HS-27A (cell line): ENCODE measurements at places on chromosomes 6 and 20.

- no peak for DNase-seq
These were observed 5.1 kb downstream of the BTN2A2 start for GRCh38 chr6:26388014-26388413.

GRCh38 chr6:11712760-11713159, 65.8 kb downstream of the ADTRP start:
- DNase-seq: no peak

GRCh38 chr6:129140526-129140925, 257.6 kb downstream of the LAMA2 start:
- DNase-seq: no peak

- no peak for DNase-seq
These were observed 13.3 kb upstream of the WTAP start for GRCh38 chr6:159713984-159714383.

- no peak for DNase-seq
These were observed 8.5 kb upstream of the REPS1 start for GRCh38 chr6:138996524-138996923.

DNA sequence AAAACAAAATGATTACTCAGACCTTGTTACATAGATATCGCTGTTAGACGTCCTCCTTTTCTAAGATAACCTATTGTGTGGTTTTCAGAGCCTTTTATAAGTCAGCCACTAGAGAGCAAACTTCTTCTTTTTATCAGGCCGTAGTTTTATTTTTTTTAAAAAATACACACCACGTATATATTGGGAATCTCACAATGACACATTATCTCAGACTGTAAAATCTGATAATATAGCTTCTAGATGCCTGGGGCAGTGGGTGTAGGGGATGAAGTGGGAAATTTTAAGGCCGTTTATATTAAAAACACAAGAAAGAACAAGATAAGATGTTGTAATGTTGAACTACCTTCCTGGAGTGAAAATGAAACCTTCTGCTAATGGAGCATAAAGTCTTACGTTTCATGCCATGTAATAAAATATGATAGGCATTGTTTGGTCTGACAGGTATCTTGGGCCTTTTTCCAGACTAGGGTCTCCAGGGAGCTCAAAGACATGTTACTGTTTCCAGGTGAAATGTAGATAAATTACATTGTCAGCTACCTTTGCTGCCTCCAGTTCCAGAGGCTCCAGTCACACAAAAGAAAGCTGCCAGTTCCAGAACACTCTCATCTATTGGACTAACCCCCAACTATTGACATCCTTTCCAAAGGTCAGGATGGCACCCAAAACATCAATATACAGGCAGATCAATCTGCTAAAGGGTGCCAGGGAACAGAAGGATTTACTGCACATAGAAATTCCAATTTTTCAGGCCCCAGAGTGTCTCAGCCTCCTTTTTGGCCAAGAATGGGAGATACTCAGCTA, 130.2 kb upstream of the AKIRIN2 start:
- DNase-seq: no peak

- DNase-seq: no peak
These were observed 26.2 kb downstream of the CTCFL start for GRCh38 chr20:57498425-57499400.

- DNase-seq: no peak
These were observed 29.4 kb downstream of the LAMA5 start for GRCh38 chr20:62337558-62338293.

DNA sequence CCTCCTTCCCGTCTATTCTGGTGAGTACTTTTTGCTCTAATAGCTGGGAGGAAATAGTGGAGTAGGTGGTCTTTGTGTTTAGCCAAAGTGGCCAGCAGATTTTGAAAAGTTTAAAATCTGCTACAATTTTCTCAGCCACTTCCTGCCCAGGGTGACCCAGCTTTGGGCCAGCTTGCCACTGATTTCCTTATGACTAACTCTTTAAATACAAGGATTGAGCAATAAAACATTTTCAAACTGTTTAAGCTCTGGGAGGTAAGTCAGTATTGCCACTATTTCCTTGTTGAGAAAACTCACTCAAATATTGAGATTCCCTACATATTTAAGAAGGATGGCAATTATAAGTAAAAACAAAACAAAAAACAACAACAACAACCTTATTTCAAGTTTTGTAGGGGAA, 54.5 kb downstream of the TRMT11 start:
- no peak for DNase-seq

- DNase-seq: no peak
These were observed 2.0 kb upstream of the DDR1 start for GRCh38 chr6:30882204-30882758.

GRCh38 chr6:124823240-124824111, 138.8 kb upstream of the RNF217 start:
- DNase-seq: no peak

GRCh38 chr6:110875548-110876169, 1.1 kb downstream of the AMD1 start:
- DNase-seq: peak; percentile 14

- no peak for DNase-seq
These were observed 50.7 kb upstream of the TOX2 start for GRCh38 chr20:43863821-43864544.

DNA sequence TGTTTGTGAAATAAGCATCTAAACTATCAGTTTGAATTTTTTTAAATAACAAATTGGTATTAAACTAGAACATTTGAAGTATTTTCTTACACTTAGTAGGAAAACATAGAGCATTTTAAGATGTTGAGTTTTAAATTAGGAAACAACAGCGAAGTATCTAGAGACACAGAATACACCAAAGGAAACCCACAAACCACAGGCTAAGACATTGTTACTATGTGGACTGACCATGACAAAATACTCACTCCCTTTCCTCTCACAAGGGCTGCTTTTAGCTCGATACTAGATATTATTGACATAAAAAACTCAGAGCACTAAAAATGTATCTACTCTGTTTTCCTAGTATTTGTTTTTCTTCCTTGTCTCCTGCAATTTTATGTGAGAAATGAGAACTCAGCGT, 266.0 kb upstream of the CITED2 start:
- no peak for DNase-seq

GRCh38 chr6:39289490-39289889, 24.7 kb downstream of the KCNK17 start:
- no peak for DNase-seq

DNA sequence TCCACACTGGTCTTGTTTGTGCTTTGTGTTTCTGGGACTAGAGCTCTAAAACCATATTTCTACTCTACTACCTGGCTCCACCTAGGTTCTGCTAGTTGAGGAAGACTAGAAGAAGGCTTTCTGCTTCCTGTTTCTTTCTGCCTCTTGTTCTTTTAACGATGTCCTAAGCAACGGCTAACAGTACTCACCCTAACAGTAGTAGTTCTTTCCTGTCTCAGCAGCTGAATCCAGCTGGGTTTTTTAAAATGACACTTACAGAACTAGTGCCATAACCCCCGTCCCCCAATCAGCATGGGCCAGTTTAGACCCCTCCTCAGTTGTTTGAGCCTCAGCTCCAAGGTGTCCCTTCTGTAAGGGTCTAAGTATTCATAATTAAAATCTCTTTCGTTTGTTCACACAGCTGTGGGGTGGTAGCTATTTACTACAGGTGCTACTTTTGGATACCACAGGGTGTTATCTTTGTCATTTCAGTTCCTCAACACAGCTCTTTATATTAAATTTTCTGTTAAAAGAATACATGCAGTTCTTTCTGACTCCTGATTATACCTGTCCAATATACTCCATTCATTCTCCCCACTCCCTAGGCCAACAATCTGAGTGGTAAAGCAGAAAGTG, 790.2 kb downstream of the DHX35 start:
- DNase-seq: no peak

DNA sequence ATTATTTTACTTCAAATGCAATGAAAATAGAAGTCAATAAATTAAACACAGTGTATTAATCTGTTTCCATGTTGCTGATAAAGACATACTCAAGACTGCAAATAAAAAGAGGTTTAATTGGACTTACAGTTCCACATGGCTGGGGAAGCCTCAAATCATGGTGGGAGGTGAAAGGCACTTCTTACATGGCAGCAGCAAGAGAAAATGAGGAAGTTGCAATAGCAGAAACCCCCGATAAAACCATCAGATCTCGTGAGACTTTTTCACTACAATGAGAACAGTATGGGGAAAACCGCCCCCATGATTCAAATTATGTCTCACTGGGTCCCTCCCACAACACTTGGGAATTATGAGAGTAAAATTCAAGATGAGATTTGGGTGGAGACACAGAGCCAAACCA, 82.2 kb downstream of the GPR63 start:
- no peak for DNase-seq

- no peak for DNase-seq
These were observed 76.6 kb downstream of the TRERF1 start for GRCh38 chr6:42375007-42375635.

DNA sequence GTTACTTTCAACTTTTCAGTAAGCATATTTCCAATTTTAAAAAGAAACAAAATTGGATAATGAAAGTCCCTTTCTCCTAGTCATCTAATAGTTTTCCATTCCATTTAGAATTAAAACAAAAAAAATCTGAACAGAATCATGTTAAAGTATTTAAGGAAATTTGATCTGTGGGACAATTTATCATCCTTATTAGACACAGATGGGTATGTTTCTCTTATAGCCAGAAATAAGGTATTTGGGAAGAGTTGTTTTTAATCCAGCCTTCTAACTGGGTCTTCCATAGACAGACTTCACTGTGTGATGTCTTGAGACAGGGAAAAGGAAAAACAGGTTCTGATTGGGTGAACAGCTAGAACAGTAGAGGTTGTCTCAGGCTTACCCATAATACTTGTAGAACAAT, 39.5 kb upstream of the STXBP5 start:
- no peak for DNase-seq

GRCh38 chr6:39381550-39382140, 59.1 kb upstream of the KCNK16 start:
- no peak for DNase-seq

- DNase-seq: no peak
These were observed 5.3 kb upstream of the TCP11 start for GRCh38 chr6:35146453-35146852.

DNA sequence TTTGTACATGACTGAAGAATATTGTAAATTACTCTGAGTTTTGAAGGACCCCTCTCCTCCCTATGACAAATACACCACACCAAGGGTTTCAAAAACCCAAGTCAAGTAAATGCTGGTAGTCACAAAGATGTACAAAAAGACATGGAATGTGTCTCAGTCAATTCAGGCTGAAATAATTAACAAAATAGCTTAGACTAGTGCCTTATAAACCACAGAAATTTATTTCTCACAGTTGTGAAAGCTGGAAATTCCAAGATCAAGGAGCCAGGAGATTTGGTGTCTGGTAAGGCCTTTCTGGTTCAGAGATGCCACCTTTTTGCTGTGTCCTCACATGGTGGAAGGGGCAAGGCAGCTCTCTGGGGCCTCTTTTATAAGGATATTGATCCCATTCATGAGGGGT, 202.3 kb upstream of the RIN2 start:
- no peak for DNase-seq

DNA sequence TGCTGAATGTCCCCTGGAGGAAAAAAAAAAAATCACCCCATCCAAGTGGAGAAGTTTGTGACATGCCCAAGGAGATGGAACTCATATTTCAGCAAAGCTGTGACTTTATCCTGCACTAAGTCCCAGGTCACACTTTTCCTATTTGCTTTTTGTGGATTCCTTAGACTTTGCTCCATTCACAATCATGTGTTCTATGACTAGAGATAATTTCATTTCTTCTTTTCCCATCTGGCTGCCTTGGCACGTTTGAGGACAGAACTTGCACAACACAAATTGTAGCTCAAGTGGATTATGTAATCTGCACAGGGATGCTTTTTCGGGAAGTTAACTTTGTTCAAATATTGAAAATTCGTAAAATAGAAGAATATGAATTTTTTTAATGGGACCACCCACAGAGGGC, 100.7 kb upstream of the PTPN1 start:
- DNase-seq: no peak

GRCh38 chr6:157226761-157227160, 96.6 kb downstream of the TMEM242 start:
- no peak for DNase-seq

DNA sequence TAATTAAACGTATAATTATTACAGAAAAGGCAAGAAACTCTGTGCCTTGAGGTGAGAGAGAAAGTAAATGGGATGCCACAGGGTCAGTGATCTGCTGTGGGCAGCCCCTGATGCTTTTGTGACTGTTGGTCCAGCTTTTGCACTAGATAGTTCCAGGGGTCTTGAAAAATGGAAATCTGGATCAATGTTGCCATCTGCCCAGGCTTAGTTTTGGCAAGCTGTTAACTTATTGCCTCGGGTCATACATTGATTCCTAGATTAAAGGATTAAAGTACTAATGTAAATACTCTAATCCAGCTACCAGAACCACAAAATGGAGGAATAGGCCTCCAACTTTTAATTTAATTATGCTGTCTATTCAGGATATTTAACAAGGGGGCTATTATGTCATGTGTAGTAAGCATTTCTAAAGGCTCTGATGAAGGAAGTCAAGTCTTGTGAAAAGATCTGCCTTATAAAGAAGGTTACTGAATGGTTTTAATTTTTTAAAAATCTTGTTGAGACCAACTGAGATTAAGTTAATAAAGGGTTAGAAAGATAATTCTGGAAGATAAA, 376.0 kb upstream of the HS3ST5 start:
- no peak for DNase-seq

DNA sequence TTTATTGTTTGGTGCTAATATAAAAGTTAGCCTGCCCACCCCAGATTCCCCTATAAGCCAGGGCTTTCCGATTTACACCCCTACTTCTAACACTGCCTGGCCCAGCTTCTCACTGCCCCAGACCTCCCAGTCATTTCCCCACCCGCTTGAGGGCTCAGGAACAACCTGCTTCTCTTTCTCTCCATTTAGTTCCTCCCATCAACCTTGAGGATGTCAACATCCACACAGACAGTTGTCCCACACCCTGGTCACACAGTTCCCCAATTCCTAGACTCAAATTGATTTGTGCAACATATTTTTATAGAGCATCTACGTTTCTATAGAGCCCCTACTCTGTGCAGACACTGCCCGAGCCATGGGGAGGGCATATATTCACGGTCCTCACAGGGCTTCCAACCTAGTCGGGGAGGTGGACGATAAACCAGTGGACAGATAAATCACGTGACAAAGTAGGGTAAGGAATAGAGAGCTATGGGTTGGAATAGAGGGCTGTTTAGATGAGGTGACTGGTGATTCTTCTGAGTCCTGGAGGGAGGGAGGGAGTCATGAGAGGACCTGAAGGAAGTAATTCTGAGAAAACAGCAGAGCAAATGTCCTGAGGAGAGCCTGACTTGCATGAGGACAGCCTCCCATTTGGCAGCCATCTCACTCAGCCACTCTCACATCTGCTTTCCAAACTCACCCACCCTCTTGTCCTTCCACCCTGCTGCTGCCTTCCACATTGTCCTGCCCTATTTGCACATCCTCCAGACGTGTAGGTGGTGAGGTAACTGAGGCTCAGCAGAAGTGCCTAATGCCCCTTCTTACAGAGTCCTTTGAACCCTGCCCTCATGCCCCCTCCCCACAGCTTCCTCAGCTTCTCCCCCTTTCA, 6.3 kb downstream of the GABRR2 start:
- DNase-seq: no peak
